ENCODE measurements at places on chromosomes 13 and 19.

- no peak for DNase-seq
Measured at GRCh38 chr13:48410199-48410598, 2.7 kb downstream of the LPAR6 start.

DNA sequence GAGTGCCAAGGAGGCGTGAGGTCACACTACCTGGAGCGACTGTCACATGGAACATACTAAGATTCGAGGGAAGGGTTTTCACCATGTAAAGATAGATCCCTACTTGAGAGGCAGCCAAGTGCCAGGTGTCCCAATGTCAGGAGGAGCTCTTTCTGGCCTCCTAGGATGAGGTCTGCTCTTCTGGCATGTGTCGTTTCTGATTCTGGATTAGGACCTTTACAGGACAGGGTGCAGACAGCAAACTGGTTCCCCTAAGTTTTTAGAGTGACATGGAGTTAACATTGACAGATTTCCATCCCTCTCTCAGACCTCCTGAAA, 75.3 kb downstream of the ZNF536 start:
- no peak for DNase-seq

DNA sequence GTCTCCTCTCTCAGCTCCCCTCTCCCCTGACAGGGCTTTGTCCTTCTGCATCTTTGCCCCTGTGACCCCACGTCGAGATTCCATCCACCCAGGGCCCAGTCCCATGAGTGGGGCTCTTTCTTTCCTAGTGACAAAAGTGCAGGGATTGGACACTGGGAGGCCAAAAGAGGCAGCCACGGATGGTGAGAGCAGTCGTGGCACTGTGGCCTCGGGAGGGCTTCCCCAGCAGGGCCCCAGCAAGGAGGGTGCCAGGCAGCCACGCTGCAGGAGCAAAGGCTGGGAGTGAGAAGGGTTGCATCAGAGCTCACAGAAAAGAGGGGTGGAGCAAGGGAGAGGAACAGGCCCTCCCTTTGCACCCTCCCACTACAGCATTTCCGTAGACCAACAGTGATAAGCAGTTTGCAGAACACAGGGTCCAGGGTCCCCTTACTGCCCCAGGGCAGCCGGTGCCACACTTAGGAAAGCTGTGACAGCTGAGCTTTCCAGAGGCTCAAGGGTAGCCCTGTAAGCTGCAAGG, 4.9 kb downstream of the ZSCAN1 start:
- no peak for DNase-seq

- peak; percentile 22 for DNase-seq
Measured at GRCh38 chr19:802498-803098, 5.3 kb downstream of the PTBP1 start.

GRCh38 chr19:53671663-53672062, 39.9 kb downstream of the DPRX start:
- no peak for DNase-seq

GRCh38 chr13:65959305-65959704, 1270.8 kb downstream of the PCDH9 start:
- no peak for DNase-seq

DNA sequence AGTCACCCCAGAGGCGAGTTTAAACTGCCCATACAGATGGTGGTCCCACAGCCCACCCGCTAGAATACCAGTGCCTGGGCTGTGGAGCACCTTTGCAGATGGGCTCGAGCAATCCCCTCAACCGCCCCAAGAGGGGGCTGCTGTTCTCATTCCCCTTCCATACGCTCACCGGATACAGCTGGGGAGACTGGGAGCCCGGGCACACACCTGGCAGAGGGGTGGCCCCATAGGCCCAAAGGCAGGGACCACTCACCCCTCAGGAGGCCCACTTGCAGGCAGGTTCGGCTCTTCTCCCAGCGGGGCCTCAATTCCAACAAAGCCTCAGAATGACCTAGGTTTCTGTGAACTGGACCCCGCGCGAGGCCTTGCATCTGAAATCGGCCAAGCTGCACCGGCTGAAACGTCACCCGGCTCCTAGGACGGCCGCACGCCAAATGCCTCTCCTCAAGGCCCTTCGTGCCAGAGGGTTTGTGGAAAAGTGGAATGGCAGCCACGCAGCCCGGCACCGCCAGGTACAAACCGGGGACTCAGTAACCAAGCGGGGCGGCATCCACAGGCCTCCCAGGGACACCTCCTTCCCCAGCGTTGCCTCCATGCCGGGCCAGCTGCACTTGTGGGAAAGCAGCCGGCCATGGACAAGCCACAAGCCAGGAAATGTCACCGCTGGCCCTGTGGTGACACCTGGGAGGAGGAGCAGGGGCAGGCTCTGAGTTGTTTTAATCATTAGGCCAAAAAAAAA, 18.7 kb downstream of the MLLT1 start:
- no peak for DNase-seq

DNA sequence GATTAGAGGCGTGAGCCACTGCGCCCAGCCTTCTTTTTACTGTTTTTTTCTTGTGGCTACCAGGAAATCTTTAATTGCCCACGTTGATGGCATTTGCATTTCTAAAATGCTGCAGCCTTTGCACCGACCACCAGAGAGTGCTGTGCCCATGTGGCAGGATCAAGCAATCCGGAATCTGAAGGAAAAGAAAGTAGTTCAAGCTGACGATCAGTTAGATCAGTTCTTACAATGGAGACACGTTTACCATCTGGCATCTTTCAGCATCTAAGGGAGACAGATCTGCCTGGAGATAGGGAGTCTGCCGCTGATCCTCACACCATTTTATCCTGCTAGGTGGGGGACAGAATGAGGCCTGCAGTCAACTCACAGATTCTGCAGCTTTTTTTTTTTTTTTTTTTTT, 19.9 kb downstream of the TINCR start:
- peak; percentile 32 for DNase-seq

DNA sequence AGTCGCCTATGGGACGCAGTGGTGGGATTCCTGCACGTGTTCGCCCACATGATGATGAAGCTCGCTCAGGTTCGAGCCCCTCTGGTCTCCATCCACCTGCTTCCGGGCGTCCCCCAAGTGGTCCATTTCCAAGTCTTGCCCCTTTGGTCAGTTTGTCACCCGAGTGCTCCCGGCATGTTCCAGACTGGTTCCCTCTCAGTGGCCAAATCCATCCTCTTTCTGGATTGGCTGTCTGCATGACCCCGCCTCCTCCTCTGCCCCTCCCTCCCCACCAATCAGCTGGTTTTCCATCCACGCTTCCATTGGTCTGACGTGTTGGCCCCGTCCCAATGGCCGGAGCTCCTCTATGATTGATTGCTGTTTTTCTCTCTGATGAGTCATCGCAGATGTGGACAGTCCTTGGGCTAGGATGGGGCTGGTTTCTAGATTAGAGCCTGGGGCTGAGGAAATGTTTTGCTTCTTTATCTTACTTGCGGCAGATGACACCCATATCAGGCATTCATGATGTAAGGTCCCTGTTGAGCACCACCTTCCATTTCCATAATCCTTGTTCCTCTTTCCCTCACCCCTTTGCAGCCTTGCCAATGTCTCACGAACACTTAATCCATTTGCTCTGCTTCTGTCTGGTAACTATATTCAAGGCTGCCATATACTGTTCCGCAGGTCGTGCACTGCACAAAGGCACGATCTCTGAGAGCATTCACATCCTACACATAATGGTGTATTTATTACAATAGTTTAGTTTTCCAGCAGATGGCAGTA, 73.8 kb downstream of the MAP4K1 start:
- DNase-seq, result peak; percentile 73

DNA sequence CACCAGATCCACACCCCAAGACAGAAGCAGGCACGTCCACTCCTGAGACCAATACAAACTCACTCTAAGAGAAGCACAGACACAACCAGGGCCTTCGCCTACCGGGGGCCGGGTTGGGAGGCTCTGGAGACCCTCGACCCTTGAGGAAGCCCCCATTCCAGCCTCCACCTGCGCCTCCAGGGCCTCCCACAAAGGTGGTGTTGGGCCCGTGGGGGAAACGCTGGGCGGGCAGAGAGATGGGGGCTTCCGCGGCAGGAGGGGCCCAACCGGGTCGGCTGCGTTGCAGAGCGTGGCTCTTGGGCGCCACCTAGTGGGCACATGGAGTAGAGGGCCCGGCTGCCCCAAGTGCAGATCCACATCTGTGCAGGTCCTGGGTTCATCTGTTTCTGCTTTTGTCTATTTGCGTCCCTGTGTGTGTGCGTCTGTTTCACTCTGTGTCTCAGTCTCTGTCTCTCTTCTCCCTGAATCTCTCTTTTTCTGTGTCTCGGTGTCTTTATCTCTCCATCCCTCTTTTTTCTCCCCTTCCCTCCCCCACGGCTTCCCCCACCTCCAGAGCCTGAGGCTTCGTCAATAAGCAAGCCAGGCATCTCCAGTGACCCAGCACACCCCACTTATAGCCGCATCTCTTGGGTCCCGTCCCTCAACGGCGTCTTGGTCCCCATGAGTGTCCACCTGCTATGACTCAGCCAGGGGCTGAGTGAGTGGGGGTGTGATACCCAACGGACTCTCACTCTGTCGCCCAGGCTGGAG, 10.5 kb upstream of the TINCR start:
- peak; percentile 51 for DNase-seq

GRCh38 chr19:42200116-42200715, 17.3 kb downstream of the DEDD2 start:
- no peak for DNase-seq

GRCh38 chr13:30648522-30649012, 30.8 kb downstream of the USPL1 start:
- no peak for DNase-seq

GRCh38 chr19:12745166-12745897, 6.3 kb upstream of the BEST2 start:
- peak; percentile 18 for DNase-seq

GRCh38 chr19:35455616-35456201, 7.7 kb downstream of the FFAR2 start:
- no peak for DNase-seq

DNA sequence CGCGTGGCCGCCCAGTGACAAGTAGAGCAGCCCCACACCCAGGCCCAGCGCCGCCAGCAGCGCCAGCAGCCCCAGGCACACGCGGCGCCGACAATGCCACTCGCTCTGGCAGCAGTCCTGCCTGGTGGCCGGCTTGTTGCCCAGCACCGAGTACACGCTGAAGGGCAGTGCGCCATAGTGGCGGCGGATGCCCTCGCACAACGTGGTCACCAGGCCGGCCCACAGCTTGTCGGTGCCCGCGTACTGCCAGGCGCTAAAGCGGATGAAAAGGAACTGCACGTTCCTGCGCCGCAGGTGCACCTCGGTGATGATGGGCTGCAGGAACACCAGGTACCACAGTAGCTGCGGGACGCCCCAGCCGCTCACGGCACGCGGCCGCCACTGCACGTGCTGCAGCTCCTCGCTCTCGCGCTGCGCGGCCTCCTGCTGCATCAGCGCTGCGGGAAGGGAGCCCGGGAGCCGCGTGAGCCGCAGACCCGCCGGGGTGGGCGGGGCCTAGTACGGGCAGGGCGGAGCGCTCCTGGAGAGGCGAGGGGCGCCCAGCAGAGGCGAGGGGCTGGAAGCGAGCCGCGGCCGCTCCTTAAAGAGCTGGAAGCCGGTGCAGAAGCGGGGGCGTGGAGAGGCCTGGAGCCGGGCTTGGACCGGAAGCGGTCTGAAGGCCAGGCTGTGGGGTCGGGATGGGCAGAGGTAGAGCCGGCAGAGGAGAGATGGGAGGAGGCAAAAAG, 7.3 kb downstream of the NKPD1 start:
- DNase-seq, result peak; percentile 15

DNA sequence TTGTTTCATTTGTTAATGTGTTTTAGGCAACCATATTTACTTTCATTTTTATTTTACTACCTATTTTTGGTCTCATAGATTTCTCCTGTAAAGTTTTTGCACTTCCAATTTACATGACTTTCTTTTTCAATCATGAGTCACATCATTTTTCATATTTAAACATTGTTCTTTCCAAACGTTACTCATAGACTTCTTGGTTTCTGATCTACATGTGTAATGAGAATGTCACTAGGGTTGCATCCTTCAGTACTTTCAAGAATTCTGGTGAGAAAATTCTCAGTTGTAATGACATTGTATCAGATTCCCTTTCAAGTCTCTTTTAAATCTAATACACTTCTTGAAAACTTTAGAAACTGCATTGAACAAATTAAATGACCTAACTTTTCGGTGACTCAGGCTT, 991.7 kb downstream of the EFNB2 start:
- DNase-seq, result peak; percentile 10

GRCh38 chr19:10417541-10418234, 2.6 kb upstream of the PDE4A start:
- no peak for DNase-seq

DNA sequence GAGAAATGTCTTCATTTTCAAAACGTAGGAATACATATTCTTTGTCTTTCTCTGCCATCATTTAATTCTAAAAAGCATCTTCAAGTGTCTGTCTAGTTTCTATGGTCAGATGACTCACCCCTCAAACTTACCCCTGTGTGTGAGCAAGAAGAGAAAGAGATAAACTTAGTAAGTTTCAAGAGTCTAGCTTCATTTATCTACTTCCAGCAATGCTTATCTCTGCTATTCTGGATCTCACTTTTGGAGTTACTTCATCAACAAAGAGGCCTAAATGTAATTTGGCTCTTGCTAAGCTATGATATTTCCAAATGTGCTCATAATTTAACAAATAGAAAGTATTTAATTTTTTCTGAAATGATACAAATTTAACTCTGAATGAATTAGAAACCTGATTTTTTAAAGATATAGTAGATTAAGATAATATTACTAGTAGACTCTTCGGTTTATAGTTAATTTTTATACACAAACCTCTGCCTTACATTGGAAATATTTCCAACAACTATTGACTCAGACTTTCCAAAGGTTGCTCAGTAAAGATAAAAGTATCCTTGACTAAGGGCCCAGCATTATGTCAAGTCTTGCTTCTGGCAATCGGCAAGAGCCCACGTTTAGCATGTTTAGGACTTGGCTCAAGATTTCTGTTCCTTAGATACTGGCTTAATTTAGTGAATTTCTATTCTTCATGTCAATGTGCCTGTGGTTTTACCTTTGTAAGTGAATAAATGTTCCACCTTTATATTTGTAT, 1511.0 kb upstream of the SLC10A2 start:
- no peak for DNase-seq

DNA sequence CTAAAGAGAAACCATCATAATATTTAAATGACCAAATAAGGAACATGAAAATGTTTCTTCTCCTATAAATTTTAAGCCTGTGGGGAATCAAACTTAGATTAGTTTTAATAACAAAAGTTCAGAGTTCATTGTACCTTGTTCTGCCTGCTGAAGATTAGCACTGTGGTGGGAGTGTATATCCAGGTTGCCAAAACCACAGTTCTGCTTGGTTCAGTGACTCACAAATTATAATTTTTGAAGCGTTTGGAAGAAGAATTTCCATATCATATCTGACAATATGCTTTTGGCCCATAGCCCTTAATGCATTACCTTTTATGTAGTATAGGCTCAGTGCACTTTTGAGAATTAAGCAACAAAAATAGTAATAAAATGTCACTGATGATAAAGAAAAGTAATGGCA, 545.2 kb downstream of the GPC6 start:
- DNase-seq, result peak; percentile 52
